ENCODE measurements at places on chromosomes 11 and 22.
A peak's percentile ranks its signal among the peaks of the same experiment; 100 is the strongest.

DNA sequence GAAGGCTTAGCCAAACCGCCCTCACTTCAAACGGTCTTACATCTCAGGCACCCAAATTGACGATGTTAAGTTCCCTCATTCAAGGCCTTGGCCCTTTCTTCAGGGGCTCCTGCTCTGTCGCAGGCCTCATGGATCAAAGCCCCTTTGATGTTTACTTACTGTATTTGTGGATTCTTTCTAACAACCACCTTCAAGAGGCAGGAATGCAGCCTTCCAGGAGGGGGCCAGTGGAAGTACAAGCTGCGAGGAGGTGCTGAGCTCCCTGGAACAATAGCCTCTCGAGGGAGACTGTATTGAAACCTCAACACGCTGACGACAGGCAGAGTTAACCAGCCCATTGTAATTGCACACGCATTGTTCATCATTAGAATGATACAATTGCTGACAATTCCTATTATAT lies 209.1 kb downstream of the ST3GAL4 start:
- no peak for DNase-seq

DNA sequence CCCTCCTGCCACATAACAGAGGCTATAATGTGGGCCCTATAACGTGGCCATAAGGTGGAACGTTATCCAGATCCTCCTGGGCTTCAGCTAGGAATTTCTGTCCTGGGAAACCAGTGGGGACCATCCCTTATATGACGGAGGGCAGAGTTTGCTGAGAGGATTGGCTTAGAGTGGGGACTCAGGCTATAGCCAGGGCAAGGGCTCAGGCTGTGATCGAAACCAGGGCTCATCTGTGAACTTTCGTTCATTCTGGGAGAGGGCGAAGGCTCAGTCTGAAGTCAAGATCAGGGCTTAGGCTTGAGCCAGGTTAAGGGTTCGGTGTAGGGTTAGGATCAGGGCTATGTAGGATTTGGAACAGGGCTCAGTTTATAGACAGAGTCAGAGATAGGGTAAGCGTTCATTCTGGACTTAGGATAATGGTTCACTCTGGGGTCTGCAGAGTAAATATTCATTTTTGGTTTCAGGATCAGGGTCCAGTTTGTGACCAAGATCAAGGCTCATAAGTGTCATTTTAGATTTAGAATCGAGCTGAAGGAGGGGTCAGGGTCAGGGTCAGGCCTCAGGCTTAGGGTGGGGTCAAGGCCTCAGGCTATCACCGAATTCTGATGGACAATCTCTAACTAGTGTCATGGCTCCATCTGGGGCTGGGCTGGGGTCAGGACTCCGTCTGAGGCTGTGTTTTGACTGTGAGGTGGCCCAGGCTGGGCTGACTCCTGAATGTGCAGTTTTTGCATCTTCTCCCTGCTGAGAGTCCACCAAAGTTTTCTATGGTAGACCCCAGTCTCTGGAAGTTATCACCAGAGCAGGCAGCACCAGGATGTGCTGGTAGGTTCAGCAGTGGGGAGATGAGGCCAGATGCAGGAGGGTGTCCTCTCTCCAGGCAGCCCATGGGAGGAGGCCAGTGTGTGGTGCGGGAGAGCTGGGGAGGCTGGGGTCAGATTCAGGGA lies 33.9 kb upstream of the SOX10 start:
- DNase-seq, result no peak

DNA sequence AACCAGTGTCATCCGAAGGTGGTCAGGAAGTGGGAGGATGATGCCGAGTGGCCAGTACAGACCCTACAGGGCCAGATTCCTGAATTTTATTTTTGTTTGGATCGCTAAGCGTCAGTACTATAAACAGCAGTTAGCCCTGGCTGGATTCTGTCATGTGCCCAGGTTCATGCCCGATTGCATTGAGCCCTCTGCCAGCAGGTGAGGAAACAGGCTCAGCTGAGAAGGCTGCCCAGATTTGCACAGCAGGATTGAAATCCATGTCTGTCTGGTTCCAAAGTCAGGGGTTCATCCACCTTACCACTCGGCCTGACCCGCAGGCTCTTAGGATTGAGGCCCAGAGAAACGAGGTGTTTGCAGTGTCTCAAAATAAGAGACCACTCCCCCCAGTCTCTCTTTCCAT lies 9.1 kb upstream of the TBC1D22A start:
- no peak for DNase-seq

GRCh38 chr11:60363542-60364470 lies 14.5 kb upstream of the MS4A7 start:
- peak; percentile 41 for DNase-seq

DNA sequence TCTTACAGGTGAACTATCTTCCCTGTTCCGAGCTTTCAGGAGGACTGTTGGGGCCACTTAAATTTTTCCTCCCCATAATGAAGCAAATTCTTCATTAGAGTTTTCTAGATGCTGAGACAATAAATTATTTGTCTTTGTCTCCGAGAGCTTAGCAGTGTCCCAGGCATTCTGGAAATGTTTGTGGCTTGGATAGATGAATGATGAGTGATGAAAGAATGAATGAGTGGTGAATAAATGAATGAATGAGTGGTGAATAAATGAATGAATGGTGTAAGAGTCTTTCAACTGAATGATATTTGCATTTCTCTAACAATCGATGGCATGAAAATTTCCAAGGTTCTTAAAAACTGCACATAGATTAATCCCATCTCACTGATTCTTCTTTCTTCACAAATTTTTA lies 52.8 kb downstream of the AHNAK start:
- no peak for DNase-seq

- no peak for DNase-seq
Observed at GRCh38 chr22:37079668-37080171, 28.2 kb downstream of the KCTD17 start.

GRCh38 chr11:101866619-101867491 lies 48.0 kb upstream of the CEP126 start:
- DNase-seq, result peak; percentile 11

DNA sequence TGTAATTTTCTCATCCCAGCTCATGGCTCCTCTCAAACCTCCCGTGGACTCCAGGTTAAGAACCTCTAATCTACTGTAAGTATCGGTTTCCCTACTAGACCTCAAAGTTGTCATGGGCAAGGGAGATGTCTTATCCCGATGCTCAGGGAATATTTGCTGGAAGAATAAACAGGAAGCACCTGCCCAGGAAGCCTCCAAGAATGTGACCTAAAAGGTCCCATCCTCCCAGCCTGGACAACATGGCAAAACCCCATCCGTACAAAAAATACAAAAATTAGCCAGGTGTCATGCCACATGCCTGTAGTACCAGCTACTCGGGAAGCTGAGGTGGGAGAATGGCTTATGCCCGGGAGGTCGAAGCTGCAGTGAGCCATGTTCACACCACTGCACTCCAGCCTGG lies 62.4 kb downstream of the APOL1 start:
- no peak for DNase-seq

GRCh38 chr11:59761993-59762392 lies 6.8 kb downstream of the STX3 start:
- no peak for DNase-seq

DNA sequence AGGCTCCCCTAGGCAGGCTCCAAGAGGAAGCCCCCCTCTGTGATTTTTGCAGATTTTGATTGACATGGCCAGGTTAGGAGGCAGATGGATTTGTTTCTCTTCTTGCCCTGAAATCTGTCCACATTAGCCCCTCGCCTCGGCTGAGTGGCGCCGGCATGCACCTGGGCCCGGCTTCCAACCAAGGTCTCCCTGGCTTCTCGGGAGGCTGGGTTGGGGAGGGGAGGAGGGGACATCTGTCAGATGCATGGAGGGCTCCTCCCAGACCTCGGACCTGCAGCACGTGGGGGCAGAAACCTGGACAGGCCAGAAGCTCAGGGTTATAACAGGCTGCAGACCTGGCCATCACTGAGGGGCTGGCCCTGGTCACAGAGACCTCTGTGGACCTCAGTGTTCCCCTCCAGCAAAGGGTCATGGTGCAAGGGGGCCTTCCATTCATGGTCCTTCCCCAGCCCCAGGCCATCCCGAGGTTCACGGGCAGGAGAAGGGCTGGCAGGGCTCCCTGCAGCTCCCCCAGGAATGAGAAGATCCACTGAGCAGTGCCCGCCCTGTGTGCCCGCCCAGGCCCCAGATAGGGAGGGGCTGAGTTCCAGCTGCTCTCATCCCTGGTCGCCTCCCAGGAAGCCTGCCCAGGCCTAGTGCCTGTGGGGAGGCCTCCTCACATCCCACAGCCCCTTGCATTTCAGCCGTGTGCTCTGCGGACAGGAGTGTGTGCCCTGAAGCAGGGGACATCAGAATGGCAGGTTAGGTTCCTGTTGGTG lies 747.8 kb downstream of the BRD1 start:
- DNase-seq, result no peak

GRCh38 chr11:118663902-118664301 lies 15.5 kb downstream of the TREH start:
- no peak for DNase-seq

DNA sequence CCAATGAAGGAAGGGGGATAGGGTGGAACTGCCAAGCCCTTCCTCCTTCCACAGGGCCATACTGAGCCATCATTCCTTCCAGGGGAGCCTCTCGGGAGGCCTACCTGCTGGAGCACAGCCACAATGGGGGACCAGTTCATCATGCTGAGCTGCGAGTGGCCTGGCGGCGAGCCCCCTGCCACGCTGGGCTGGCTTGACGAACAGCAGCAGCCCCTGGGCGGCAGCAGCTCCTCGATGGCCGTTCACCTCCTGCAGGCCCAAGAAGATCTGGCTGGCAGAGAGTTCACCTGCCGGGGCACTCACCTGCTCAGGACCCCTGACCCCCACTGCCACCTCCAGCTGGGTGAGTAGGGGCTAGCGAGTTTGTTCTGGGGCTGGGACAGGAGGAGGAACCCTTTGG lies 5.9 kb downstream of the VSIG10L2 start:
- no peak for DNase-seq

GRCh38 chr11:737366-737765 lies 9.9 kb upstream of the TALDO1 start:
- no peak for DNase-seq

GRCh38 chr11:107856981-107857517 lies 1.5 kb downstream of the SLC35F2 start:
- no peak for DNase-seq

DNA sequence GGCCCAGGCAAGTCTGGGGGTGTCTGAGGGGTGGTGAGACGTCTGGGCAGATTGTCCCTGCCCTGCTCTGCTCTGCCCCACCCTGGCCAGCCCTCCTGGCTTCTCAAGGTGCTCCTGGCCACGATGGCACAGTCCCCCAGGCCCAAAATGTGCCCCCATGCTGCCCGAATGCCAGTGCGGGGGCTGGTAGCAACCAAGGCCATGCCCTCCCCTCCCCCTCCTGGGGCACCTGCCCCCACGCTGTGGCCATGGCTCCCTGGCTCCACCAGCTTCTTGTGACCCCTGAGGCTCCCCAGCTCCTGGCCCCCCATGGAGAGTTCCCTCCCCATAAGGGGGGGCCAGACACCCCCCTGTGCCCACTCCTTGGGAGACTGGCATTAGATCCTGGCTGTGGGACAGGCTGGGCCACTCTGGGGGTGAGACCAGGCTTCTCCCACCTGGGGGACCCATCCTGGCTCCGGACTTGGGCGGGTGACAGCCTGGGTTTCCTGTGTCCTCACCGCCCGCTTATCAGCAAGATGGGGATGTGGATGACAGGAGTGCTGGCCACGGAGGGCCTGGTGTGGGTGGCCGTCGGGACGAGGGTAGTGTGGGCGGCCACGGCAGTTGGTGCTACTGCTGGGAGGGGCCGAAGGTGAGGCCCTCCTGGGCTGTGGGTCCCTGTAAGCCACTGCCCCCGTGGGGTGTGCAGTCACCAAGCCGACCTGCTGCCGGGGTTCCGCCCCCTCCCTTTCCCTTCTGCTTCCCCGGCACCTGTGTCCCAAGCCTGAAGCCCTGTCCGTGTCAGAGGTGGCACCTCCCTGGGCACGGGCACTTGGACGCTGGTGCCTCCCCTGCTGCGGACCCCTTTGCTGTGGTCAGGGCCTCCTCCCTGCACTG lies 15.9 kb upstream of the MUC6 start:
- DNase-seq, result no peak

DNA sequence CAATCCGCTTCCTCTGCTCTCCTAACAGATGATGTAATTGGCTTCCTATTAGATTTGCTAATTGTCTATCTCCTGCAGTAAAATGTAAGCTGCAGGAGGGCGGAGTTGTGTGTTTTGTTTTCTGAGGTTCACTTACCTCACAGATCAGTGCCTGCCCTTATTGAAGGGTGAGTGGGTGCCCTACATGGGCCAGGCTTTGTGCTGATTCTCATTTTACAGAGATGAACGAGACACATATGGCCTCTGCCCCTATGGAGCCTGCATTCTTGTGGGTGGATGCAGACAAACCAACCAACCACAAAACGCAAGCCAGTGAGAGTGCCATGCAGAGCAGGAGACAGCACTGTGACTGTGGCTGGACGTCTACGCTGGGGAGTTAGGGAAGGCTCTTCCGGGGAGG lies 9.9 kb downstream of the TESMIN start:
- no peak for DNase-seq

- no peak for DNase-seq
Observed at GRCh38 chr11:76550781-76551180, 106.0 kb downstream of the EMSY start.

GRCh38 chr11:89487016-89487415 lies 4.2 kb downstream of the NOX4 start:
- no peak for DNase-seq

- no peak for DNase-seq
Observed at GRCh38 chr11:3178349-3178748, 13.2 kb upstream of the OSBPL5 start.

DNA sequence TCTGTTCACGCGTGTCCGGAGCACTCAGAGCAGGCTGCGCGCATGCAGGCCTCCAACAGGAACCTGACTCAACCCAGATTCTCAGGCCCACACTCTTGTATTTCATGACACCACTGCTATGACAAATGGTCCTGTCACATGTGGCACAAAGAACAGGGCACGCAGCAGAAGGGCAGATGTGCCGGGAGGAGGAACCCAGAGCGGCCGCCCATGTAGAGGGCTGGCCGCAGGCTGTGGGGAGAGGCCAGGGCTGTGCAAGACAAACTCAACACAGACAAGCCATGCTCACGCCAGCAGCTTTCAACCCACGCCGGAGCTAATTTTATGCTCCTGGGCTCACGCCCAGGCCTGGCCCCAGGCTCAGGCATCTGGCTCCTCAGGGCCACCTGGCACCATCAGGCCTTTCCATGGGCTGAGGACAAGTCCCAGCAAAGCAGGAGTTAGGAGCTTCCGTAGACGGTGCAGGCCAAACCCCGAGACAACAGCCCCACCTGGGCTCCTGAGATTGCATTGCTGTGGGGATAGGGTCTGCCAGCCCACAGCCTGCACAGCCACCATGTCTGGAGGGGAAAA lies 40.0 kb downstream of the DUSP8 start:
- no peak for DNase-seq
